ENCODE measurements at places on chromosomes 3 and 15.

- DNase-seq = no peak
Observed at GRCh38 chr15:66107070-66107469, 146.5 kb downstream of the MEGF11 start.

DNA sequence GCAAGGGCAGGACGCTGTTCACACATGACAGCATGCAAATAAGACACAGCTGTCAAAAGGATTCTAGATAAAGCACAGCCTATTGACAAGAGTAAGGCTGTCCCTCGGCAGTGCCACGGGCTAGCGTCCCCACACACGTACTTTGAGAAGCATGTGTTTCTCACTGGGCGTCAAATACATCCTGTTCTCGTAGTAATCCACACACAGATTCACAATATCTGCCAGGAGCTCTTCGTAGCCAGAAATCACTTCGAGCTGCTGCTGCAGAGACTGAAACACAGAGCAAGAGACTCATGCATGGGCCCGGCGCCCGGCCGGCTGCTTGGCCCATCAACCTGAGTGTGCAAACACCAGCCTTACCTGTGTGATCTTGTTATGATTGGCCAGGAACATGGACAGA is 41.1 kb downstream of the CYFIP1 start:
- no peak for DNase-seq

DNA sequence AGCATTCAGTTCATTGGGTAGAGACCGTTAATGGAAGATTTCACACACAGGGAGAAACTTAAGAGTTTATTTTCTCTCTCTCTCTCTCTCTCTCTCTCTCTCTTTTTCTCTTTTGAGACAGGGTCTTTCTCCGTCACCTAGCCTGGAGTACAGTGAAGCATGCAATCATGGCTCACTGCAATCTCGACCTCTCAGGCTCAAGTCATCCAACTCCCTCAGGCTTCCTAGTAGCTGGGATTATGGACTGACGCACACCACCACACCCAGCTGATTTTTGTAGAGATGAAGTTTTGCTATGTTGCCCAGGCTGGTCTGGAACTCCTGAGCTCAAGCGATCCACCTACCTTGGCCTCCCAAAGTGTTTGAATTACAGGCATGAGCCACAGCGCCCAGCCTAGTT is 1.6 kb downstream of the WDR72 start:
- no peak for DNase-seq

GRCh38 chr3:157858821-157859220 is 247.4 kb downstream of the SHOX2 start:
- no peak for DNase-seq

DNA sequence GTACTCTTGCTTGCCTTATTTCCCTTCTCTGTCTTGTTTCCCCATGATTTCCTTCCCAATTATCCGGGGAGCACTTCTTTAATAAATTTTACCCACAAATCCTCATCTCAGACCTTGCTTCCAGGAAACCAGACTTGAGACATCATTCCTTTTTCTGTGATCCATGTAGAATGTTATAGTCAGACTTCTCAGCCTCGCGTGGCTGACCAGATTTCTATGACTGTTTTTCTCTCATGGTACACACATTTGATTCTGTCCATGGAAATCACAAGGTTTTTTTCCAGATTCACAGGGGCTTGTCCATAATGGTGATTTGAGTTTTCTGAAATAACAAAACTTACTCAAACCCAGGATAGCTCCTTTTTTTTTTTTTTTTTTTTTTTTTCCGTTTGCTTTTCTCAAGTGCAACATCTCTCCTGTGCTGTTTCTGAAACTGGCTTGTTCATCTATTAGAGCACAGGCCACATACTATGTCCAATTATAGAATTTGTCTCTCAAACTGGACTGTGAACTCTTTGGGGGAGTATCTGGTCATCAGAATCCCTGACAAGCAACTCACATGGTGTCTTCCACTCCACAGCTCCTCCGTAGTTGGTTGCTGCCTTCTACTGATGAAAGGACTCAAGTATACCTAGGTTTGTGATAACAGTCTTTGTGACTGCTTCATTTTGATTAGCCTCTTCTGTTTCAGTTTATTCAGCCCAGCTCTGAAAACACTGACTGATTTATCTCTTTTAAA is 50.8 kb downstream of the RBMS3 start:
- no peak for DNase-seq

DNA sequence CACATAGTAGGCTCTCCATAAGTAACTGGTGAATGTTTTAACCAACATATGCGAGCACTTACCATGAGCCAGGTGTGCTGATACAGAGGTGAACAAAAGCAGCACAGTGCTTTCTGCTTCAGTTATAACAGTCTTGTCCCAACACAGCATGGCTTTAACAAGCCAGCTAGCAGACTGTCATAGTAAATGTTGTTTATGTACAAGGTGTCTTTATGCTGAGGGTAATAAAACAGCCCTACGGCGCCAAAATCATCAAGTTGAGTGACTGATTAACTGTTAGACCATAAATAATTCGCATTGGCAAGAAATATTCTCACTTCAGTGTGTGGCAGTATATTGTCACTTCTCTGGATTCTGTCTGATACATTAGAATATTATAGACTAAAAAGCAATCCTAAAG is 646.0 kb upstream of the CFAP20DC start:
- DNase-seq = no peak

GRCh38 chr3:118089563-118089962 is 945.1 kb downstream of the IGSF11 start:
- no peak for DNase-seq

DNA sequence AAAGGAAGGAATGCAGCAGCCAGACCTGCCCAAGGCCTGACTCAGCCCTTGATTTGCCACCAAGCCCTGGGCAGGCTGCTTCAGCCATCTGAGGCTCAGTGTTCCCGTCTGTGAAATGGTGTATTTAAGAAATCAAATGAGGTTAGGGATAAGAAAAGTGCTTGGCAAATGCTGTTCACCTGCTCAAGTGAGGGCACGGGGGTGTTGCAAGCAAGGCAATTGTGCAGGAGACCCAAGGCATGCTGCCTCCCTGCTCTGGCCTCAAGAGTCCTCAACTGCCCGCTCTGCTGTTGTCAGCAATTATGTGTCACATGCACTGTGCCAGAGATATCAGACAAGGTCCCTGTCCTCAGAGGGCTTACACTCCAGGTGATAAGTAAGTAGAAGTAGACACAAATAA is 101.8 kb downstream of the TPRA1 start:
- peak; percentile 3 for DNase-seq

DNA sequence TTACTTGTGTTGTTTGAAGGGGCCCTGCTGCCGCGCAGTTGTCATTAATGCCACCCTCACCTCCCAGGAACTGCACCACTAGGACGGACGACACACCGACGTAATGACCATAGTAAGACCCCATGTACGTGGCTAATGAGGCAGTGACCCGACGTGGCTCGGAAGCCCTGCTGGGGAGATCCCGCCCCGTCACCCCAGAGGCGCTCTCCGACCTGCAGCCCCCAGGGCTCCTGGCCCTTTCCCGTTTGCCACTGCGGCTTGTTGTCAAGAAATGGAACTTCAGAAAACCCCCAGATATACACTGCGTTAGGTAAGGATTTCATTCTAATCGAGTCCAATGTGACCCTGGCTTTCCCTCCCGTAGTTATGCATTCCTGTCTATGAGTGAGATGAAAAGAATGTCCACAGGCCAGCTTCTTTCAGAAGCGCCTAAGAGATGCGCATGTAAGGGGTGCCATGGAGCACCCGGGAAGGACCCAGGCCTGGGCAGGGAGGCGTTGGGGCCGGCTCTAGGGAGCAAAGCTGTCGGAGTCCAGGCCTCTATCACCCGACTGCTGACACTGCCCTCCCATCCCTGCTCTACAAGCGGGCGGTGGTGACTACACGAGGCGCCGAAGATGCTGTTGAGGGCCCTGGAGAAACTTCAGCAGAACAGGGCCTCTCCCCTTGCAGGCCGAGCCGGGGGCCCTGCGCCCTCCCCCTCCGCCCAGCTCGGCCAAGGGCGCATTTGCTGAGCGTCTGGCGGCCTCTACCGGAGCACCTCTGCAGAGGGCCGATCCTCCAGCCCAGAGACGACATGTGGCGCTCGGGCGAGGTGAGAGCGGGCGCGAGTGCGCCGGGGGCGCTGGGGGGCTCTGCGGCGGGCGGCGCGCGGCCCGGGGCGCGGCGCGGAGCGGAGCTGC is at the start of gene GABRA5:
TSS of gene GABRA5 (plus strand) at position 765 of the 902 bp plus-strand sequence. CDS start 2,187 bp downstream, outside the sequence.
- DNase-seq = no peak

- DNase-seq = no peak
Observed at GRCh38 chr3:96813820-96814650, at the start of gene EPHA6. EPHA6 (plus strand) TSS chr3:96814594.

- no peak for DNase-seq
Observed at GRCh38 chr3:159858650-159859049, 130.0 kb upstream of the IL12A start.

GRCh38 chr15:44545913-44546802 is 9.2 kb downstream of the EIF3J start:
- DNase-seq = peak; percentile 39

DNA sequence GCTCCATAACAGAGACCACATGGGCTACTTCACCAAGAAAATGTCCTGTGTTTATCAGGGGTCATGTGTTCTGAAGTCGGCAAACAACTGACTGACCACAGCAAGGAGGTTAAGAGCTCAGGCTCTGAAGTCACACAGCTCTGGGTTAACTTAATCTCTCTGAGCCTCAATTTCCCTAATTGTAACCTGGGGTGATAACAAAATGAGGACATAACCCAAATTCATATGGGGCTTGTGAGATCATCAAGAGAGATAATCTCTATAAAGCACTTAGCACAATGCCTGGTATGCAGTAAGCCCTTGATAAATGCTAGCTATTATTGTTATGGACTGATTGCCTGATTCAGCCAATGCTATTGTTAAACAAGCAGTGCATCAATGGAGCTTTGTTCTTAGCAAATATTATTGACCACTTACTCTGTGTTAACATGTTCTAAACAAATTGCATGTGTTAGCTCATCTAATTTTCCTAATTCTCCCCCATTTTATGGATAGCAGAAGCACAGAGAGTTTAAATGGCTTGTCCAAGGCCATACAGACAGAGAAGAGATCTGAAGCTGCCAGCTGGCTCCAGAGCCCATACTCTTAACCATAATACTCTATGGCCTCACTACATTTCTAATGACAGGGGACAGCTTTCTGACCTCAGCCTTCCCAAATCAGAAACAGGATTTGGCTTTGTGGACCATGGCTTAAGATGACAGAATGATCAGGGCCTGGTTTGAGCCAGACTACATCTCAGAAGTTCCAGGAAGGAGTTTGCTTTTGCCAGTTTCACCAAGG is 78.3 kb downstream of the SHQ1 start:
- no peak for DNase-seq

GRCh38 chr3:100546020-100546744 is 53.8 kb downstream of the TMEM45A start:
- DNase-seq = no peak

GRCh38 chr3:4474683-4475490 is 7.8 kb upstream of the SUMF1 start:
- DNase-seq = no peak

DNA sequence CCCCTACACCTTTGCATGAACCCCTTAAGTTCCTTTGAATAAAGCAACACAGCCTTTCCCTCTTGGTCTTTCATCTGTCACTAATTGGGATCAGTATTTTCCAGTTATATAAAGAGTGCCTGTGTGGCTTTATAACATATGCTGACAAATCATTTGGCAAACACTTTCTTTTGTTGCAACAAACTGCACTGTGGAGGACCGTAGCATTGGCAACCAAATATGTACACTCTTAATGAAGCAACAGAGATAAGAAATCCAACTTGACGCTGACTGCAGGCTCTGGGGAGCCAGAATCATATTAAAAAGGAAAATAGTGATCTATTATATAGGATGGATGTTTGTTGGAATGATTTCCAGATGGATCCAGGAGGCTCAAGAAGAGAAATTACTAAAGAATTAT is 120.1 kb upstream of the PRICKLE2 start:
- no peak for DNase-seq

- no peak for DNase-seq
Observed at GRCh38 chr3:173893835-173894234, 496.3 kb downstream of the NLGN1 start.

GRCh38 chr15:84826369-84826823 is 9.2 kb downstream of the ALPK3 start:
- no peak for DNase-seq

GRCh38 chr15:58044551-58044950 is 21.0 kb downstream of the ALDH1A2 start:
- no peak for DNase-seq

- no peak for DNase-seq
Observed at GRCh38 chr3:183312433-183312832, 59.4 kb downstream of the B3GNT5 start.

GRCh38 chr3:53286727-53287126 is 30.9 kb upstream of the TKT start:
- DNase-seq = no peak

DNA sequence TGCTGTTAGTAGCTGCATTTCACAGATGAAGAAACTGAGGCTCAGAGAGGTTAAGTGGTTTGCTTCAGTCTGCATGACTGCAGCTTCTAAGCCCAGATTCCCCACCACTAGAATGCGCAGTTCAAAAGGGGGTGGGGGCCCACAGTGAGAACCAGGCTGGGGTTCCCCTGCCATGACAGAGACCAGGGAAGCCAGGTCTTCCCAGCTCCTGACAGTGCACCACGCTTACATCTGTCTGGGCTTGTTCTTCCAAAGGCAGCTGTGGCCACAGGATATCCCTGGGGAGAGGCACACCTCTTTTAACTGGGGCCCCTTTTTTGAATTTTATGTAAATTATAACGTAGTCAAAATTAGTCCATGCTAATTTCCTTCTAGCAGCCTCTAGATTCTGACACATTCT is 5.3 kb downstream of the PLEKHO2 start:
- DNase-seq = no peak

- no peak for DNase-seq
Observed at GRCh38 chr3:179455954-179456353, 4.7 kb upstream of the GNB4 start.

DNA sequence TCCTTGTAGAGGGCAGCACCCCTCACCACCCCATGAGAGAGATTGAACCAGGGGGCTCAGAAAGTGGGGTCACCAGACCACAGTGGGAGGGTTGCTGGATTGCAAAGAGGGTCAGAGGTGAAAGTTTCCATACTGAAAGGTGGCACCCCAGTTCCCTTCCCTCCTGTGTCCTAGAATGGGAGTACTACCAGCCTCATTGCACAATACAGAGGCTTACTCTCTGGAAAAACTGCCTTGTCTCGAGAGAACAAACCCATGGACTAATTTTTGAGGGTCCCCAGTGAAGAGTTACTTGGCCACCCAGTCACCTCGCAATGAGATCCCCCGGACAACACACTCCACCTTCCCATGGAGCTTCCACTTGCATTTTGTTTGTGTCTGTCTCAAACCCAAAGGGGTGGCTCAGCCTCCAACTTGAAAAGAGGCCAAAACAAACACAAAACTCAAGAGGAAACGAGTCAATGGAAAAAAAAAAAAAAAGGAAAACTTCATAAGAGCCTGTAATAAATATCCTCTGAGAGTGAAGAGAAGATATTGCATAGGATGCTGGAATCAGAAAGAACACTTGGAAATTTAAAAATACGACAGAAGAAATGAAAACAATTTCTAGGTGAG is 18.6 kb downstream of the MESP2 start:
- no peak for DNase-seq

DNA sequence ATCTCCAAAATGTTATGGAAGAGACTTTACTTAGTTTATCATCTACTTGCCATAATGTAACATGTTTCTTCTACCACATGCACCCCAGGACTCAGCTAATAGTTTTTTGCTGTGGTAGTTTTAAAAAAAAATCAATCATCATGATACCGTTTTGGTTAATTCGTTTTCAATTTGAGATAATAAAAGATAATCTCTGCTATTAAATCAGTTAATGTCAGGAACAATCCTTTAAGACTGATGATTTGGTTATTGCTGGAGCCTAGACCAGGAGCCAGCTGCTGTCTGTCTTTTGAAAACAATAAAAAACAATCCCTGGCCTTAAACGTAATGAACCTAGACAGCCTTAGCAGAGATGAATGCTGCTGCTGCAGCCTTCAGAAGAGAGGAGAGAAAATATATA is 403.7 kb downstream of the OXSM start:
- DNase-seq = no peak
